ENCODE measurements at places on chromosomes 11 and 22.

DNA sequence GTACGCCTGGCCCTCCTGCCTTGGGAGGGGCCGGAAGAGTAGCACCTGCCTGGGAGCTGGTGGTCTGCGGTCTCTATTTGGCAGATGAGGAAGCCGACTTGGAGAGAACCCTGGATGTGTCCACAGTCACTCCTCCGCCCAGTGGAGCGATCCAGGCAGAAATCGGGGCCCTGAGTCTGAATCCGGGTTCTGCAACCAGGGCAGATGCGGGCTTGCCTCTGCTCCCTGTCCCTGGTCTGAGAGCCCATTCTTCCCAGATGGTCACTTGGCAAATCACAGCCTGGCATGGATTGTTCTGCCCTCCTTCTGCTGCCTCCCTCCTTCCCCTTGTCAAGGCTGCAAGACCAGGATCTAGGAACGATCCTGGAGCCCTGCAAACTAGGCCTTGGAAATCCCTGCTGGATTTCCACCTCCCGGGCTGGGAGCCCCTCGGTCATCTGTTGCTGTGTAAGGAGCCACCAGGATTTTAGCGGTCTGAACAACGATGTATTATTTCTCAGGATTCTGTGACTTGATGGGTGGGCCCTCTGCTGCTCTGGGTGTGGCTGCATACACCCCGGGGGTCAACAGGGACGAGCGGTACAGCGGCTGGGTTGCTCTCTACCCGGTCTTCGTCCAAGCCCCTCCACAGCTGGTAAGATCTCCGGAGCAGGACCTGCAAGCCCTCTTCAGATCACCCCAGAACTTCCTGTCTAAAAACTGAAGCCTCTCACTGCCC, 2.0 kb upstream of the ASCL2 start:
- no peaks in the 10 kb centered on the region for H3K36me3 ChIP-seq
- no peak overlapping the region for H3K4me3 ChIP-seq
- H3K27ac ChIP-seq = no peak overlapping the region
- peaks cover 30% of the 10 kb centered on the region for H3K4me1 ChIP-seq
- no peak for DNase-seq
- no peaks in the 10 kb centered on the region for H3K27me3 ChIP-seq

DNA sequence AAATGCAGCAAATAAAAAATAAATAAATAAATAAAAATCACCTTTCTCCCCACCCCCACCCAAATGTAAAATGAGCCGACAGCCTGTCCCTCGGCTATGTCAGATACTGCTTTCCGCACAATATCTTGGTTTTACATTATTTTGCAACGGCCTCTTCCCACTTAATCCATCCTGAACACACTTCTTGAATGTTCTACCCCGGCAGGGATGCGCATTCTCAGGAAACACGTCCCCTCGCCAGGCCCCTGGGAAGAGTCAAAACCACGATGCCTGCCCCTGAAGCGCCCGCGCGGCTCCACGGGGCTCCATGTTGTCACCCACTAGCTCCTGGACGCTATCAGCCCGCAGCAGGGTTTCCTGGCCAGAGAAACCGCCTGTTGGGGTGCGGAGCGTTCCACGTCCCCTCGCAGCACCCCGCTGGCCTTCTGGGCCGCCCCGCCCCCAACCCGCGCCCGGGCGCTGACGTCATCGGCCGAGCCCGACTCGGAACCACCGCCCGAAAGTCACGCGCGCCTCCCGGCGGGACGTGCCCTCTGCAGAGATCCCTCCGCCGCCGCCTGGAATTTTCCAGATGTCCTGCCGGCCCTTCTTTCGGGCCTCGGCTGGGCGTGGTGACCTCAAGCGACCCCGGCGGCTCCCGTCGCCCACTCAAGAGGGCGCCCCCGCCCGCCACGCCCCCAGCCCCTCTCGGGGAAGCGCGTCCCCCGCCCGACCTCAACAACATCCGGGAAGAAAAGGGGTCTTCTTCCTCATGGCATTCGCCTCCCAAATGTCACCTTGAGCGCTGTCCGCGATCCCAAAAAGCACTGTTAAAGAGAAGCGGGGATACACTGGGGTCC, 585 bp upstream of the NEAT1 start:
- peaks cover 49% of the 10 kb centered on the region for H3K4me1 ChIP-seq
- H3K4me3 ChIP-seq = peak overlapping the region; percentile 83
- H3K27me3 ChIP-seq = no peaks in the 10 kb centered on the region
- no peaks in the 10 kb centered on the region for H3K36me3 ChIP-seq
- DNase-seq = peak; percentile 98
- H3K27ac ChIP-seq = peak overlapping the region; percentile 100

DNA sequence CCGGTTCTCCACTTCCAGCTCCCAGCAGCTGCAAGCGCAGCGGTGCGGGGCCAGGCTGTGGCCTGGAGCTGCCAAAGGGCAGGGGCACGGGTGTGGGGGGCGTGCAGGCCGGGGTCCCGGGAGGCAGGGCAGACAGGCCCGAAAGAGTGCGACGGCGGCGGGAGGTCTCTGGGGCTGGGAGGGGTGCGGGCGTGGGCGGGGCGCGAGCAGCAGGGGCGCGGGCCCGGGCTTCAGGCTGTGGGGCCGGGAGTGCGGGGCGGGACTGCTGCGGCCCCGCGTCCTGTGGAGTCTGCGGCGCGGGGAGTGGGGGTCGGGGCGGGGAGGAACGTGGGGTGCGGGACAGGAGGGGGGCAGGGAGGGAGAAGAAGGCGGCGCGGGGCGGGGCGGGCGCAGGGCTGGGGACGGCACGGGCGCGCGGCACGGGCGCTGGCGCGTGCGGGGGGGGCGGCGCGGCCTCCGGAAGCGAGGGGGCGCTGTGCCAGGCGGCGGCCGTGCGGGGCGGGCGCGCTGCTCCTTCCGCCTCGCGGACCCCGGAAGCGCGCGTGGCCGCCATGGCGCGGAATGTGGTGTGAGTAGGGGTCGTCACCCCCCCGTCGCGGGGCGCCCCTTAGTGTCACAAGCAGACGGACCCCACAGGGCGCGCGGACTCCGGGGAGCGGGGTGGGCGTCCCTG, at the start of gene MRPL23:
TSS of gene MRPL23 (plus strand) at position 521 of the 673 bp plus-strand sequence. CDS start at position 552, 31 bp downstream.
- no peaks in the 10 kb centered on the region for H3K36me3 ChIP-seq
- H3K27me3 ChIP-seq = no peaks in the 10 kb centered on the region
- no peak within 1 kb of the TSS for H3K4me3 ChIP-seq
- peak; percentile 16 for DNase-seq
- H3K27ac ChIP-seq = no peak within 1 kb of the TSS

DNA sequence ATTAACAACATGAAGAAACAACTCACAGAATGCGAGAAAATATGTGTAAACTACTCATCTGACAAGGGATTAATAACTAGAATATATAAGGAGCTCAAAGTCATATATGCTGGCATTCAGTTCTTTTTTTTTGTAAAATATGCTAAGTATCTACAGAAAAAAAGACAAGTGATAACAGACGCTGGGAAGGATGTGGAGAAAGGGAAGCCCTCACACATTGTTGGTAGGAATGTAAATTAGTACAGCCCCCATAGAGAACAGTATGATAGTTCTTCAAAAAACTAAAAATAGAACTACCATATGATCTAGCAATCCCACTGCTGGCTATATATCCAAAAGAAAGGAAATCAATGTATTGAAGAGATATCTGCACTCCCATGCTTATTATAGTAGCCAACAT, 13.8 kb downstream of the GAB2 start:
- H3K36me3 ChIP-seq = no peaks in the 10 kb centered on the region
- H3K27me3 ChIP-seq = no peaks in the 10 kb centered on the region
- no peak for DNase-seq
- H3K27ac ChIP-seq = no peak overlapping the region
- H3K4me1 ChIP-seq = no peaks in the 10 kb centered on the region
- H3K4me3 ChIP-seq = no peak overlapping the region

GRCh38 chr11:72522186-72522585, 87.9 kb upstream of the CLPB start:
- H3K36me3 ChIP-seq = no peaks in the 10 kb centered on the region
- no peaks in the 10 kb centered on the region for H3K4me1 ChIP-seq
- no peak for DNase-seq

GRCh38 chr11:115678942-115679341, 174.7 kb upstream of the CADM1 start:
- no peaks in the 10 kb centered on the region for H3K4me1 ChIP-seq
- H3K27ac ChIP-seq = no peak overlapping the region
- no peak for DNase-seq
- no peaks in the 10 kb centered on the region for H3K36me3 ChIP-seq

GRCh38 chr11:13298765-13299164, 21.2 kb downstream of the BMAL1 start:
- H3K27me3 ChIP-seq = no peaks in the 10 kb centered on the region
- no peak overlapping the region for H3K27ac ChIP-seq
- no peak for DNase-seq
- H3K4me3 ChIP-seq = no peak overlapping the region
